ENCODE measurements at places on chromosomes 6 and 20.

GRCh38 chr20:35018590-35019371 lies 63.1 kb downstream of the MYH7B start:
- DNase-seq, result no peak

- no peak for DNase-seq
These were observed 300.5 kb downstream of the ESR1 start for GRCh38 chr6:152107973-152108372.

GRCh38 chr6:170038708-170039107 lies 252.2 kb downstream of the DLL1 start:
- no peak for DNase-seq

GRCh38 chr20:54320148-54320607 lies 112.3 kb downstream of the PFDN4 start:
- no peak for DNase-seq

- no peak for DNase-seq
These were observed 40.2 kb downstream of the CNBD2 start for GRCh38 chr20:36008461-36009035.
